ENCODE measurements at places on chromosomes 5 and 9. TPM values are rescaled to one million over a fixed set of nuclear protein-coding genes. Genes with fewer than 3 reads are reported as not detected.
A peak's percentile ranks its signal among the peaks of the same experiment; 100 is the strongest.

Gene CAMK4
- 2.5 TPM for total RNA-seq

Gene ARL14EPL
- total RNA-seq: not detected

Gene JAKMIP2
- 0.27 TPM for total RNA-seq

Gene DMRT3
- total RNA-seq: 9.1 TPM

Gene CYFIP2
- total RNA-seq: 43.9 TPM

Gene PCDHB15
- total RNA-seq: 6.8 TPM

Gene CAMK2A
- total RNA-seq: not detected

GRCh38 chr9:112550531-112550930, 63.9 kb downstream of the KIAA1958 start:
- H3K36me3 ChIP-seq: no peaks in the 10 kb centered on the region
- H3K27me3 ChIP-seq: no peaks in the 10 kb centered on the region
- no peak overlapping the region for H3K4me3 ChIP-seq
- H3K4me1 ChIP-seq: peaks cover 4% of the 10 kb centered on the region

DNA sequence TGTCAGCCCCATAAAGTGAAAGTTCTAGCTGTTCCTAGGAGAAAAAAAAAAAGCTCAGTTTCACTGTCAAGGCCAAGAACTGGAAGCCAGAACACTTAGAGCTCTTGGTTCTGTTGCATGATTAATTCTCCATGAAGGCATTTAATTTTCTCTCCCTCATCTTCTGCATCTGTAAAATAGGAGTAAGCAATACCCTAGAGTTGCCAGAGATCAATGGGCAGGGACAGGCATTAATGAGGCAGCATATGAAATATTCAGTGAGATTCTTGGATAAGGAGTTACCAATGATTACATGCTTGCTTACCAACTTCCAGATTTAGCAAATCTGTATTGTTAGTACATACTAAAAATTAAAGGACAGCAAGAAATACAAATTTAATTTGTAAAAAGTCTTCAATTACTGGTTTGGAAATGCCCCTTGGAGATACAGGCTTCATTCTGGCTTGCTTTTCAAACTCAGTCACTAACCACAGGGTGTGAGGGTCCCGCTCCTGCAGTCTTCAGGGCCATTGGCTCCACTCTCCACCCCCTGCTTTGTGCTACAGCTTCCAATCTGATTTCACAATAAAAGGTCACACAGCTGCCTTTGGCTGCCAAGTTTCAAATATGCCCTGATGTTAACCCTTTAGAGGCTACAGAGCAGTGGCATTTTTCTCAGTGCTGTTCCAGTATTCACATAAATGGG, 624.6 kb downstream of the BNC2 start:
- no peaks in the 10 kb centered on the region for H3K27me3 ChIP-seq
- H3K27ac ChIP-seq: peak overlapping the region; percentile 41
- no peaks in the 10 kb centered on the region for H3K36me3 ChIP-seq
- H3K4me3 ChIP-seq: no peak overlapping the region
- no peak for DNase-seq

- H3K4me3 ChIP-seq: no peak overlapping the region
- no peaks in the 10 kb centered on the region for H3K4me1 ChIP-seq
These were observed 158.0 kb downstream of the SEMA5A start for GRCh38 chr5:9387879-9388278.

DNA sequence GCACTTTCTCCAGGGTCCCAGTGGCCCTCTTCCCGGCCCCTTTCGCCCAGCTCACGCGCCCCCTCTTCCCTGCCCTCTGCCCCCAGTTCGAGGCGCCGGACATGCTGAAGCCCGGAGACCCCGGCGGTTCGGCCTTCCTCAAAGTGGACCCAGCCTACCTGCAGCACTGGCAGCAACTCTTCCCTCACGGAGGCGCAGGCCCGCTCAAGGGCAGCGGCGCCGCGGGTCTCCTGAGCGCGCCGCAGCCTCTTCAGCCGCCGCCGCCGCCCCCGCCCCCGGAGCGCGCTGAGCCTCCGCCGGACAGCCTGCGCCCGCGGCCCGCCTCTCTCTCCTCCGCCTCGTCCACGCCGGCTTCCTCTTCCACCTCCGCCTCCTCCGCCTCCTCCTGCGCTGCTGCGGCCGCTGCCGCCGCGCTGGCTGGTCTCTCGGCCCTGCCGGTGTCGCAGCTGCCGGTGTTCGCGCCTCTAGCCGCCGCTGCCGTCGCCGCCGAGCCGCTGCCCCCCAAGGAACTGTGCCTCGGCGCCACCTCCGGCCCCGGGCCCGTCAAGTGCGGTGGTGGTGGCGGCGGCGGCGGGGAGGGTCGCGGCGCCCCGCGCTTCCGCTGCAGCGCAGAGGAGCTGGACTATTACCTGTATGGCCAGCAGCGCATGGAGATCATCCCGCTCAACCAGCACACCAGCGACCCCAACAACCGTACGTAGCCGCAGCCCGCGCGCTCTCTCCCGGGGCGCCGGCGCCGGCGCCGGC, 1.0 kb downstream of the PRDM6 start:
- peak; percentile 57 for DNase-seq
- peak overlapping the region; percentile 47 for H3K4me3 ChIP-seq
- H3K4me1 ChIP-seq: peaks cover 27% of the 10 kb centered on the region
- H3K36me3 ChIP-seq: no peaks in the 10 kb centered on the region
- H3K27me3 ChIP-seq: peaks cover 50% of the 10 kb centered on the region
- peak overlapping the region; percentile 7 for H3K27ac ChIP-seq

GRCh38 chr5:80284720-80285119, 28.9 kb upstream of the SERINC5 start:
- no peaks in the 10 kb centered on the region for H3K36me3 ChIP-seq
- DNase-seq: no peak
- no peak overlapping the region for H3K27ac ChIP-seq

GRCh38 chr5:132054031-132054696, 6.3 kb upstream of the IL3 start:
- H3K4me3 ChIP-seq: no peak overlapping the region
- no peak overlapping the region for H3K27ac ChIP-seq
- no peaks in the 10 kb centered on the region for H3K4me1 ChIP-seq
- H3K36me3 ChIP-seq: no peaks in the 10 kb centered on the region
- no peaks in the 10 kb centered on the region for H3K27me3 ChIP-seq

DNA sequence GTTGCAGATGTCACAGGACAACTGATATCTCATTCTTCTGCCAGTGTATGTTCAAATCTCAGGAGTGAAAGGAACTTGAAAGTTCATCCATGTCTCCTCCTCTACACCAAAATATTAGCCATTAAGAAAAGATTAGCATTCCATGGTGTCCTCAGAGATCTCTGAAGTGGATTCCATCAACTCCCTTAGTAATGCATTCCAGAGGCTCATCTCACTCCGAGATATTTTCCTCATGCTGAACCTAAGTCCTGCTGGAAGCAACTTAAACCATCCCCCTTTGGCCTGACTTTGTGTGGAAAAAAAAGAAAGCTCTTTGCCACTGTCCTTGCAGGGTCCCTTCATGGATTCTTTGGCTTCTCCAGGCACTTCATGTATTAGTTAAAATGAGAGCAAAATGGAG, 155.7 kb upstream of the ZNF462 start:
- no peak overlapping the region for H3K27ac ChIP-seq
- H3K4me1 ChIP-seq: peaks cover 11% of the 10 kb centered on the region
- no peaks in the 10 kb centered on the region for H3K27me3 ChIP-seq
- H3K4me3 ChIP-seq: no peak overlapping the region
- no peak for DNase-seq
- no peaks in the 10 kb centered on the region for H3K36me3 ChIP-seq

DNA sequence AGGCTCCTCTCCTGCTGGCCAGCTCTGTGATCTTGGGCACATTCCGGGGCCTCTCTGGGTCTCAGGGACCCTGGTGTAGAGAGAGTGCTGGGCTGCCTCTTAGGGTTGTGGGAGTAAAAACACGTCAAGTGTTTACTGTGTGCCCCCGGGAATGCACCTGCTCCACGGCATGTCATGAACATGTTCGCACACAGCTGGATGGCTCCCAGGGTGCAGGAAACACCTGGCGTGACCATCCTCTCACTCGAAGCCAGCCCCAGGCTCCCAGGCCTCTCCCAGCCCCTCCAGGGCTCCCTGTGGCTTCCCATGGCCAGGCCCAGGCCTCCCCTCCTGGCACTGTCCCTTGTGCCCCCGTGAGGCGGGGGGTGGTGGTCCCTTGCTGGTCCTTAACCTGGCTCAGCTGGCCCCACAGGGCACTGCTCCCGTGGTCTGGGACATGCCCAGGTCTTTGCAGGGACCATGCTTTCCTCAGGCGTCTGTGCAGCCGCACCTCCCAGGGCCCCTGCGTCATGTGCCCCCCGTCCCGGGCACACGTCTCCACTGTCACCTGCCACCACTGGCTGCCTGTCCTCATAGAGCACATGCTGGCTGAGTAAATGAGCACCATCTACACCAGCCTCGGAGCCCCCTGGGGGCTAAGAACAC, 44.9 kb downstream of the SLC6A3 start:
- H3K36me3 ChIP-seq: no peaks in the 10 kb centered on the region
- no peaks in the 10 kb centered on the region for H3K27me3 ChIP-seq
- peaks cover 9% of the 10 kb centered on the region for H3K4me1 ChIP-seq
- DNase-seq: no peak
- no peak overlapping the region for H3K4me3 ChIP-seq
- H3K27ac ChIP-seq: no peak overlapping the region

GRCh38 chr9:128372188-128372641, 1.0 kb downstream of the URM1 start:
- peaks cover 17% of the 10 kb centered on the region for H3K4me1 ChIP-seq
- H3K27ac ChIP-seq: no peak overlapping the region
- H3K4me3 ChIP-seq: no peak overlapping the region

GRCh38 chr5:34467436-34467835, 188.7 kb upstream of the RAI14 start:
- DNase-seq: no peak
- H3K4me1 ChIP-seq: no peaks in the 10 kb centered on the region
- H3K27me3 ChIP-seq: no peaks in the 10 kb centered on the region
- H3K4me3 ChIP-seq: no peak overlapping the region
- H3K36me3 ChIP-seq: no peaks in the 10 kb centered on the region
